ENCODE measurements at places on chromosomes 11 and 22.

GRCh38 chr11:64100782-64101353 is 65.0 kb downstream of the MACROD1 start:
- no peak for DNase-seq

DNA sequence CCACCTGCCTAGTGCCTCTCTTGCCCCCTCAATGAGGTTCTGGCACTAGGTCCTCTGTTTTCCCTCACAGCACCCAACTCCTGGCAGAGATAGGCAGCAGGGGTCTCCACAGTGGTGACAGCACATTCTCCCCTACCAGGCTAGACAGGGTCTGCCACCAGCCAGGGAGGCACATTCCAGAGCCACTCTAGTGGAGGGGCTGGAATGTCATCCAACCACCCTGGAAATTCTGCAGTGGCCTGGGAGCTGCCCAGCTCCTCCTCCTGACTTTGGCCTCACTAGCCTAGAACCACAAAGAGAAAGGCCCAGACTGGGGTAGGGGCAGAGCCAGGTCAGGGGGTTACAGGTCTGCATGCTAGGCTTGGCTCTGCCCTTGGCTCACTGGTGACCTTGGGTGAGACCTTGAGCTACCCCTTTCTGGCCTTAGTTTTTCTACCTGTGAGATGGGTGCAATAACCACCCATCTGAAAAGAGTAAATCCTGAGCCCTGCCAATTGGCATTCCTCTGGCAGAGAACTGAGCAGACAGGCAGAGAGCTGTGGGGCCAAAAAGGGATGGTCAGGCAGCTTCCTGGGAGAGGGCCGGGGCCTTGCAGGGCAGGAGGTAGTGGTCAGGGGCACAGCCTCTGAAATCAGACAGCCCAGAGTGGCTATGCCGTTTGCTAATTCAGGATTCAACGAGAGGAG is 7.1 kb downstream of the P2RY2 start:
- DNase-seq = no peak

DNA sequence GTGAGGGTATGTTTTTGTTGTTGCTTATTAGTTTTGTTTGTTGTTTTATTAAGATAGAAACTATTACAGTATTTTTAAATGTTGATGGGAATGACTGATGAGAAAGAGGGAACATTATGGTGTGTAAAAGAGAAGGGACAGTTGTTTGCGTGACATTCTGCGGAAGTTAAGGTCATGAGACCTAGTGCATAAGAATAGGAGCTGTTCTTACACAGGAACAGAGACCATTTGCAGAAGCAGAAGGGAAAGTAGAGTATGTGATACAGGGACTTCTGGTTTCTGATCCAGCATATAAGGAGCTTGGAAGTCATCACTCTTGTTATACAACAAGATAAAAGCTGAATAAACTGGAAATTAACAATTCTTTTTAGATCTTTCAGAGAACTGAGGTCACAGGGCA is 299.2 kb upstream of the API5 start:
- DNase-seq = no peak

GRCh38 chr22:28917747-28918549 is 34.6 kb downstream of the ZNRF3 start:
- no peak for DNase-seq

- DNase-seq = no peak
These were observed 47.9 kb downstream of the PACSIN2 start for GRCh38 chr22:42967005-42967404.

GRCh38 chr11:76237914-76238313 is 31.6 kb upstream of the WNT11 start:
- no peak for DNase-seq

DNA sequence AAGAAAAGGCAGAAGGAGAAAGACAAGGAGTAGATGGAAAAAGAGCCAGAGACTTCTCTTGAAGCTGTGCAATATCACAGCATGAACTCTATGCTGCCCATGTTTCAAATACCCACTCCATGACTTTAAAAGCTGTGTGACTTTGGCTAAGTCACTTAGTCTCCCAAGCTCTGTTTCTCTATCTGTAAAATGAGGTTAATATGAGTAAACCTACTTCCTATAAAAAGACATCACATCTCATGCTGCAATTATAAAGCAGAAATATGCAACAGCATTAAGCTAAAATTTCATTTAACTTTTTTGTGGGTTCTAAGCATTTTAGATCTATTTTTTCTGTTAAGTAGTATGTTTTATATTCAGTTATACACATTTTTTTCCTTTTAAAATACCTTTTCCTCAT is 11.6 kb downstream of the DGCR2 start:
- no peak for DNase-seq

- no peak for DNase-seq
These were observed 32.8 kb downstream of the CSTPP1 start for GRCh38 chr11:46969379-46969778.

DNA sequence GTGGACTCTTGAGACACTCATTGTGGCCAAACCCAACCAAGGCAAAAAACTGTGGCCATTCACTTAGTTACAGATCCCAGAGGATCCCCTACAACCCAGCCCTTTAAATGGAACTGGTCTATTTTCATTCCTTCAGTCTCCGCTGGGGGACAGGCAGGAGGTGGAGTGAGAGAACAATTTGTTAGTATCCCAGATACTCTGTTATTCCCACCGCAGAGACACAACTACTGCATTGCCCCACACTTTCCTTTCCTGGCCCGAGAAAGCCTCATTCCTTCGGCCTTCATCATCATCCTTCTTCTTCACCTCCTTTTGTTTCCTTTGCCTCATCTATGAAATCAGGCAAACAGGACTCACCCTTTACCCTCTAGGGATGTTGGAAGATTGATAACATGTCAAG is 191.1 kb downstream of the NTM start:
- no peak for DNase-seq

DNA sequence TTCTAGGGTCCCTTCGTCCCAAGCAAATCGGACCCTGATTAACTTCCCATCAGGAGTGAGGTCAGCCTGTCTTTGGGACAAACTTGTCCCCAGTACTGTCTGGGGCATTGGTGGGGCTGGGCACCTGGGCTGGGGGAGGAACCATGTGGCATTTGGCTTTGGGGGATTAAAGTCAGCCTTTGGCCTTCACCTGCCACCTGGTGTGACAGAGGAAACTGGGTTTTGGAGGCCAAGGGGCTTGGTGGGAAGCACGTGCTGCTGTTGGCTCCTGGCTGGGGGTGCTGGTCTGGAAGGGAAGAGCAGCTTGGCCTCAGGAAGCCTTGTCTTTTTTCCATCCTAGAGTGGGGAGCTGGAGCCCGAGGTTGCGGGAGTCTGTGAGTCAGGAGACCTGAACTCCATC is 78.4 kb upstream of the NECTIN1 start:
- DNase-seq = no peak

- no peak for DNase-seq
These were observed 987.3 kb downstream of the BRD1 start for GRCh38 chr22:48840112-48840949.

GRCh38 chr22:41240377-41241132 is at the start of gene CHADL:
Gene CHADL, minus strand, starts transcription at chr22:41240931. Its CDS starts 50 bp downstream, at chr22:41240881.
- DNase-seq = no peak

DNA sequence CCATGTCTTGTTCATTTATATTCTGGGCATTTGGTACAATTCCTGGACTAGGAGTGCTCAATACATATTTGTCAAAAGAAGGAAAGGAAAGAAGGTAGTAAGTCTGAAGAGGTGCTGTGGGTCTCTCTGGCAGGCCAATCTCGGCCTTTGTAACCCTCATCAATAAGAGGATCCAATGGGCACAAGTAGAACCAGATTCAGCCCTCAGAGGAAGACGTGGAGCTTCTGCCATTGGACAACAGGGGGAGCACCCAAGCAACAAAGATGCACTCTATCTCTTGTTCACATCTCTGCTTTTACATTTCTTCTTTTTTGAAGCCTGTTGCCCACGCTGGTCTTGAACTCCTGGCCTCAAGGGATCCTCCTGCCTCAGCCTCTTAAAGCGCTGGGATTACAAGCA is 2.2 kb upstream of the VPS11 start:
- no peak for DNase-seq

- DNase-seq = no peak
These were observed 30.4 kb downstream of the CYTH4 start for GRCh38 chr22:37312549-37313183.

DNA sequence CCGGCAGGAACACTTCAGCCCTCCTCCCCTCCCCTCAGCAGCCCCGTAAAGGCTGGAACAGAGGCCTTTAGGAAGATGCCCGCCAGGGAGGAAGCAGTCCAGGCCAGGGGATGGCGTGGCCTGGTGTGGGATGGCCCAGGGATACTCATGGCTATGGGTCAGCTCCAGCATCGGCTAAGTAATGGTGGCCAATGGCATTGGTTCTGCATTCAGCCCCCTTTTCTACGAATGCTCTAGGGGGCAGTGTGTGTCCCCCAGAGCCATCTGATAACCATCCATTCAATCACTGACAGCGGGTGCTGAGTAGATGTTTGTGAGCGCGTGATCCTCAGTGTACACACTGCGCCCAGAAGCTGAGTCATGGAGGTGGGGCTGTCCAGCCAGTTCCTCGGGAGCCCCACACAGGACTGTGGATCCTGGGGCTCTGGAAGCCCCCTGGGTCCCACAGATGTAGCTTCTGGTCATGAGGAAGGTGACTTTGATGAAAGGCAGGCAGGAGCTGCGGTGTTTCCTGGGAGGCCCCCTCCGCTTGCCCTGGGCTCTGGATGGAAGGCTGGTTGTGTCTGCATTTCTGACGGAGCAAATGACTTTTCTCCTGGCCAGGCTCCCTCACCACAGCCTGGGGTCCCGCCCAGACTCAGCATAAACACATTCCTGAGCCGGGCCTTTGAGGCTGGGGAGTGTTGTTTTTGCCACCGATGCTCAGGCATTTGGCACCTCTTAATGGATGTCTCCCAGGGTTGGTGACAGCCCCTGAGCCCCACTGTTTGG is 46.5 kb downstream of the FBLN1 start:
- no peak for DNase-seq

DNA sequence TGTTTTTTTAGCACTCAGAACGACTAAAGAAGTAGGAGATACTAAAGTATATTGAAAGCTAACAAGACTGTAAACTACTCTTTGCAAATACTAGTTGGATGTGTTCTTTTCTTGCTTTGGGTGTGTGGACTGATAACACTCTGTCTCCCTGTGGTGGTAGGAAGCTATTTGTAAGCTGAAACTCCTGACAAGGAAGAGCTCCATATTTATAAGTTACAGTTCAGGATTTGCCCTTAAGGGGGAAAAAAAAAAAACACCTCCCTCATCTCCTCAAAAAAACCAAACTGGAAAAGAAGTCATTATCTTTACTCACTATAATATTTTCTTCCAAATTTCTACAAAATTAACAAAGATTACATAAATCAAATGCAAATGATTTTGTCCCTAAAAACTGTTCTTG is 94.9 kb downstream of the LARGE2 start:
- no peak for DNase-seq

- no peak for DNase-seq
These were observed 82.5 kb downstream of the LARGE1 start for GRCh38 chr22:33837826-33838225.

- DNase-seq = no peak
These were observed 57.4 kb downstream of the JAM3 start for GRCh38 chr11:134126217-134126822.

GRCh38 chr11:116164843-116165242 is 607.9 kb downstream of the BUD13 start:
- no peak for DNase-seq

DNA sequence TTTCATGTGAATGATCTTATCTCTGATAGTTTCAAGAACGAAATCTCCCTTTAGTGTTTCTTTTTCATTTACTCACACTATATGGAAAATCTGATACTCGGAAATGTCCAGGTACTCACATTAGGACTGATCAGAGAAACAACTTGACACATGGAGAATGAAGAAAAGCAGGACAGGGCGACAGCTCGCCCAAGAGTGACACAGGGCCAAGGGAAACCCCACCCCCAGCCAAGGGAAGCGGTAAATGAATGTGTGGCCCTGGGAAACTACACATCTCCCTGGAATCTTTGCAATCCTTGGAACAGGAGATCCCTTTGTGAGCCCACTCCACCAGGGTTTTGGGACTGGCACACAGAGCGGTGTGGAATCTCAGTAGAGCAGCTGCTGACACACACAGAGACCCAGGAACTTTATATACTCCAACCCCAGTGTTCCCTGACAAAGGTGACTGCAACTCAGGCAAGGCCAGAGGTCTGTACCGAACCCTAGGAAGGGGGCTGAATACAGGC is 303.7 kb upstream of the ARHGAP42 start:
- DNase-seq = no peak

- DNase-seq = no peak
These were observed 73.1 kb downstream of the FBLN1 start for GRCh38 chr22:45575607-45576272.

DNA sequence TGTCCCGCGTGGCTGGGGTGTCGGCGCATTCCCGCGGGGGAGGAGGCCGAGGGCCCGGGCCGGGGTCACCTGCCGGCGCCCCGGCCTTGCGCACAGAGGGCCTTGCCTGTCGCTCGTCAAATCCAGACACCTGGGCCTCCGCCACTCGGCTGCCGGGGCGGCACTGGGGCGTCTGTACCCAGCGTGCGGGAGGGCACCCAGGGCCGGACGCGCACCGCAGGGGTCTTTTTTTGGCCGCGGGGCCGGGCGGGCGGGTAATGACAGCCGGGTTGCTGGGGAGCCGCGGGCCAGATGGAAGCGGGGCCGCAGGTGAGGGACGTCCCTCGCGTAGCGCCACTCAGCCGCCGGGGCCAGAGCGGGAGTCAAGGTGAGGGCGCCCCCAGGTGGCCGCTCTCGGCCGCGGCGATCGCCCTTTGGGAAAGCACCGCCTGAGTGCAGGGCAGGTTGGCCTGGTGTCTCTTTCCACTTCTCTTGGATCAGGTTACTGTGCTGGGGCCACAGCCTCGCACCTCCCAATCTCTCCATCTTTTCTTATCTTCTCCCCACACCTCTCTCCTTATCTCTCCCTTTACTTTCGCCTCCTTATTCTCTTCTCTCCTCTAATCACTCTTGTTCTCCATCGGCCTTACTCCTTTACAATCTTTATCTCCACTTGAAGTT is 3.5 kb downstream of the PHLDB1 start:
- peak; percentile 63 for DNase-seq

DNA sequence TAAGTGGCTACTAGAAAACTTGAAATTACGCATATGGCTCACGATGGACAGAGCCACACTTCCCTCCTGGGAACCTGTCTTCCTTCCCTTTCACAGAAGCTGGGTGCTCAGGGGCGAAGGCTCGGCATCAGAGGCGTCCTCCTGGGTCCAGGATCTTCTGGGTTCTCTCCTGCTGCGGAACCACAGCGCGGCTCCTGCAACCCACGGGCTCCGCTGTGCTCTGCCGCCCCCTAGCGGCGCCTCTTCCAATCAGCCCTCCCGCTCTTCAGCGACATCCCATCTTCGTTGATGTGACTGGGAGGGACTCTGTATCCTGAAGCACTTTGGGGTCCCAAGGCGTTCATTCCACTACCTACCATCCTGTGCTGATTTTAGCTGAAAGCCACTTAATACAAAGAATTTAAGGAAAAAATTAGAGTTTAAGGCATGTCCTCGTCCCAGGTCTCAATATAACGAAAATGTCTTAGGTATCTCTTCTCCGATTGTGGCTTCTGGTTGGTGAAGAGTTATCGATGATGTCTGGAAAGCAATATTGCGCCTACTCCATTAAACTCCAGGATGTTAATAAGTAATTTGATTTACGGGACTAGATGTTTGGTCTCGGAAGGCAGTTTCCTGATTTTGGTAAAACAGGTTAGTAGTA is 14.8 kb upstream of the RPS3 start:
- peak; percentile 42 for DNase-seq
